ENCODE measurements at places on chromosomes 1 and 21. TPM values are rescaled to one million over a fixed set of nuclear protein-coding genes. Genes with fewer than 3 reads are reported as not detected.

DNA sequence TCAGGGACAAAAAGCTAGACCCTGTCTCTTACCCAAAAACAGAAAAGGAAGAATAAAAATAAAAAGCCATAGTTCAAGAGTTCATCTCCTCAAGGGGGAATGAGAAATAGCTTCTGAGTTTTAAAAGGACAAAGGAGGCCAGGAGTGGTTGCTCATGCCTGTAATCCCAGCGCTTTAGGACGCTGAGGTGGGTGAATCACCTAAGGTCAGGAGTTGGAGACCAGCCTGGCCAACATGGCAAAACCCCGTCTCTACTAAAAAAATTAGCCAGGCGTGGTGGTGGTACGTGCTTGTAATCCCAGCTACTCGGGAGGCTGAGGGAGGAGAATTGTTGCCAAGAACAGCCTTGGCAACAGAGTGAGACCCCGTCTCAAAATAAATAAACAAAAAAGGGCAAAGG lies 38.6 kb upstream of the CPLANE2 start:
- no peaks in the 10 kb centered on the region for H3K36me3 ChIP-seq
- no peaks in the 10 kb centered on the region for H3K4me1 ChIP-seq
- no peak overlapping the region for H3K4me3 ChIP-seq
- no peak overlapping the region for H3K27ac ChIP-seq
- DNase-seq = no peak

GRCh38 chr21:46122758-46123683 lies 25.1 kb downstream of the COL6A2 start:
- H3K36me3 ChIP-seq = peaks cover 3% of the 10 kb centered on the region
- no peak overlapping the region for H3K4me3 ChIP-seq
- H3K27ac ChIP-seq = no peak overlapping the region
- no peaks in the 10 kb centered on the region for H3K4me1 ChIP-seq
- no peaks in the 10 kb centered on the region for H3K27me3 ChIP-seq

- no peak for DNase-seq
- H3K36me3 ChIP-seq = no peaks in the 10 kb centered on the region
- no peaks in the 10 kb centered on the region for H3K27me3 ChIP-seq
- no peak overlapping the region for H3K27ac ChIP-seq
These were observed 244.8 kb downstream of the DUSP10 start for GRCh38 chr1:221497046-221497445.

- no peak overlapping the region for H3K27ac ChIP-seq
- no peak overlapping the region for H3K4me3 ChIP-seq
- H3K36me3 ChIP-seq = peaks cover 28% of the 10 kb centered on the region
- DNase-seq = no peak
These were observed 9.6 kb downstream of the UBE2J2 start for GRCh38 chr1:1264026-1264425.

DNA sequence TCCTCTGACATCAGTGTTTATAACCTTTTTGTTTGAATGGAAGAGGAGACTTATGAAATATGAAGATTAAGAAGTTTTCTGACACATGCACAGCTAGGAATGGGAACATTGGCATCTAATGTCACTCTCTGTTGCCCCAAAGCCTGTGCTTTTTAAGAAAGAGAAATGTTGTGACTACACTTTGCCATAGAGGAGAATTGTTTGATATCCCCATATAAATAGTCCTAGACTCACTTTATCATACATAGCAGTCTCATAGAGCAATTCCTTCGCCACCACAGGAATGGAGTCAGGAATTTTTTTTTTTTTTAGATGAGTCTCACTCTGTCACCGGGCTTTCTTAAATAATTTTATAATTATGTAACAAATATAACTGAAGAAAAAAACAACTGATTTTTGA lies 1.5 kb downstream of the KRTAP21-3 start:
- DNase-seq = no peak
- H3K36me3 ChIP-seq = no peaks in the 10 kb centered on the region
- no peaks in the 10 kb centered on the region for H3K4me1 ChIP-seq
- H3K27ac ChIP-seq = no peak overlapping the region
- no peaks in the 10 kb centered on the region for H3K27me3 ChIP-seq
- no peak overlapping the region for H3K4me3 ChIP-seq

- no peak for DNase-seq
- H3K4me1 ChIP-seq = peaks cover 3% of the 10 kb centered on the region
- H3K4me3 ChIP-seq = no peak overlapping the region
- H3K27me3 ChIP-seq = no peaks in the 10 kb centered on the region
These were observed 308.1 kb downstream of the ADGRL2 start for GRCh38 chr1:82108843-82109242.

DNA sequence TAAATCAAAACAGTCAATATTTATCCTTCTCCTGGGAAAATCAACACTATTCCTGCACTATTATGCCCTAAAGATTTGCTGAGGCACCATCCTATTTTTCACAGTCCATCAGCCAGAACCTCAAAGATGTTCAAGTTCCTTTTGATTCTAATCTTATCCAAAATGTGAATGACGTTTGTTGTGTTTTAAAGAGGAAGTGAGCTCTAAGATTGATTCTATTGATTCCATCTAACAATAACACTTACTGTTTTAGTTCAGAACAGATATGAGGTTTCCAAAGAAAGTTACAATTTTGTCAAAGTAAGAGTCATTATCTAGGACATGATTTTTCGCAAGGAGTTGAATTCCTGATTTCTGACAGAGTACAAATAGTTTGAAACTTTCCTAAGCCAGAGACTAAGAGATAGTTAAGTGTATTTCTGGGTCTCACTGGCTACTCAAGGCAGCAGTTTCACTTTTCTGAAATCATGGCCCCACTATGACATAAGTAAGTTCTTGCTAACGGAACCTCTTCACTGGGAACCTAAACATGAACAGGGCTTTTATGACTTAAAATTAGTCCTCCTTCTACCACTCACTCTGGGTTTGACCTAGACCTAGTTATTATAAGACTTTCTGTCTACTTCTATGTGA lies 84.7 kb downstream of the LHX9 start:
- H3K27ac ChIP-seq = no peak overlapping the region
- no peak overlapping the region for H3K4me3 ChIP-seq
- no peaks in the 10 kb centered on the region for H3K36me3 ChIP-seq
- DNase-seq = no peak
- no peaks in the 10 kb centered on the region for H3K27me3 ChIP-seq

DNA sequence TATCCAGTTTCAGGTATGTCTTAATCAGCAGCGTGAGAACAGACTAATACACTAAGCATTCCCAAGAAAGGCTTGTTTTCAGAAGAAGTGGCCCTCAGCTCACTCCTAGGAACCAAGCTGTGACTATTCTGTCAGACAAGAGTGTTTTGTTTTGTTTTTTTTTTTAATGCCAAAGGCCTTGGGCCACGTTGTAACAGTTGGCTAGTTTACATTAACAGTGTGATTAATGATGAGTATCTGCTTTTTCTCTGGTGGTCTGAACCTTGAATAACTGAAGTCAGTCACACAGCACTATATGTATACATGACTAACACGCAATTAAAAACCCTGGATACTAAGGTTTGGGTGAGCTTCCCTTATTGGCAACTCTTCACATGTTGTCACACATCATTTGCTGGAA lies 21.9 kb downstream of the DPYD start:
- H3K27me3 ChIP-seq = no peaks in the 10 kb centered on the region
- H3K4me1 ChIP-seq = no peaks in the 10 kb centered on the region
- DNase-seq = no peak
- no peaks in the 10 kb centered on the region for H3K36me3 ChIP-seq

DNA sequence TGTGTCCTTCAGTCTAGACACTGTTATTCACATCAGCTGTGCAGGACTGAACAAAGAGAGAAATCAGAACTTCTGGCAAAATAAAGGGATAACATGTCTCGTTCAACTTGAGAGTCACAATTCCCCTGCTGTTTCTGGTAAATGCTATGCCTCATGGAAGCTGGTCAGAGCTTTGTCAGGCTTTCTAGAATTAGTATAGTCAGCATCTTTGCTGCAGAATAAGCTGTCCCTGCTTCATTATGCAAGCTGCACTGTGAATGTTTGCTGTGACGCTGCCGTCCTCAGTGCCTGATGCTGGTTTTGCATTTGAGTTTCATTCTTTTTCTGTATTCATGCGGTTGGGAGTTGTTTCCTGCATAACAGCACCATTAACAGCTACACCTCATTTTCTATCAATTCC lies 96.4 kb upstream of the KCNJ6 start:
- H3K27me3 ChIP-seq = no peaks in the 10 kb centered on the region
- no peaks in the 10 kb centered on the region for H3K36me3 ChIP-seq
- H3K27ac ChIP-seq = no peak overlapping the region
- H3K4me3 ChIP-seq = no peak overlapping the region

GRCh38 chr1:112093372-112093694 lies 103.9 kb upstream of the KCND3 start:
- H3K27me3 ChIP-seq = no peaks in the 10 kb centered on the region
- no peaks in the 10 kb centered on the region for H3K4me1 ChIP-seq
- no peak overlapping the region for H3K27ac ChIP-seq
- H3K36me3 ChIP-seq = no peaks in the 10 kb centered on the region
- no peak for DNase-seq

Gene CAMK1G
- total RNA-seq = not detected

Gene FMO2
- not detected for total RNA-seq

Gene MDM4
- total RNA-seq = 295 TPM

Gene HAPLN2
- not detected for total RNA-seq
